Mesenteric fat pad (tissue), 1 donor: ENCODE measurements at places on chromosomes 12 and 14. TPM values are rescaled to one million over a fixed set of nuclear protein-coding genes. Genes with fewer than 3 reads are reported as not detected.

DNA sequence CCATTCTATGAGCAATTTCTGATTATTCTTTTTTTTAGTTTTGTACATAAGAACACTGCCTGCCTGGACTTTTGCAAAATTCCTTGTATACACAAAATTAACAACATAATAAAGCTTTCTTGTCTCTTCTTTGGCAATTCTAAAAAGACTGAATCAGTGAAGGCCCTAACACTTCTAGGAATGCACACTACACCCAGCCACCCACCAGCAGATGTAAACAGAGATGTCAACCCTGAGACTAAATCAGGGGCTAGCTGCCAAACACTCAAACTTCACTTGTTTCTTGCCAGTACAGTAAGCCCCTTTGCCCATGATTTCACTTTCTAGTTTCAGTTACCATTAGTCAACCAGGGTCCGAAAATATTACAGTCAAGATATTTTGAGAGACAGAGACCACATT lies 15.5 kb downstream of the DCAF5 start:
- DNase-seq, result no peak

DNA sequence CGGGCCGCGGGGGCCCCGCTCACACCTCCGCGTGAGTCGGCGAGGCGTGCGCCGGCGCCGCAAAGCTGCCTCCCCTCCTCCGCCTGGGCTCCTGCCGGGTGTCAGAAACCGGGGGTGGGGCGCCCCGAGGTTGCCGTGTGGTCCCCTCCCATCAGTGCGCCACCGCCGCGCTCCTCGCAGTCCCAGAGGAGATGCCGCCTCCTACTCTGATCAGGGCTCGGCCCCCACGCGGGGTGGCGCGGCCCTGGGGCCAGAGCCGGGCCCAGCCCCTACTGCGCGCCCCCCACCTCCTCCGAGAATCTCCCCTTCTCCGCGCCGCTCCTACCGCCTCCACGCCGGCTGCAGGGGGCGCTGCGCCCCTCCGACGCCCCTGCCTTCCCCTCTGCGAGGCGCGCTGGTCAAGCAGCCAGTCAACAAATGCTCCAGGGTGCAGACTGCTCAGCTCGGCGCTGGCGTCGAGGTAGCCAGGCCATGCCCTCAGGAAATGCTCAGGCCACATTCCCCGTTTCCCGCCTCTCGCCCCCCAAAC lies 467 bp upstream of the JAG2 start:
- DNase-seq, result no peak

DNA sequence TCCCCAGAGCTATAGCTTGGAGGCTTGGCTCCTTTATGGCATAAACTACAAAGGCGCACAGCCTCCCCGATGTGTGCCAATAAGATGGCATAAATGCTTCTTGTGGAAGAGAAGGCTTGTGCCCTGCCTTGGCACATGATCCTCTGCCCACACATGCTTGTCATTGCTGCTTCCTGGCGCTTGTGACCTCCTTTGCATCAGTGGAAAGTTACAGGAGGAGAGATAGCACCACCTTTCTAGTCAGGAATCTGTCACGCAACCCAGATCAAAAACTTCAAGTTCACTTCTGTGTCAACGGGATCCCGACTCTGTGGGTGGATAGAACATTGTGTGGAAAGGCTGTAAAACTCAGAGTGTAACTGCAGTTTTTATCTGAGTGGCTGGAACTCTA lies 183.8 kb upstream of the HIF1A start:
- DNase-seq, result no peak

DNA sequence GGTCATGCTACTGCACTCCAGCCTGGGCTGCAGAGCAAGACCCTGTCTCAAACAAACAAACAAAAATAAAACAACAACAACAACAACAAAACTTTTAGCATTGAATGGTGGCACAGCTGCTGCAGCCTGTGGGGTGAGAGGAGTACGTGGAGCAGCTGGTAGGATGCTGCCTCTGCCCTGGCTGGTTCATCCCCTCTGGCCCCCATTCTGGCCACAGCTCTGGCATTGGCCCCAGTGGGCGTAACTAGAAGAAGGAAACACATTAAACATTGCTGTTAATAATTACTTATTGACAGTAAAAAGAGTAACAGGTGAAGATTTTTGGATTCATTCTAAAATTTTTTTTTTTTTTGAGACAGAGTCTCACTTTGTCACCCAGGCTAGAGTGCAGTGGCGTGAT lies 28.8 kb upstream of the C2CD5 start:
- DNase-seq, result no peak

GRCh38 chr12:113887906-113888305 lies 78.2 kb downstream of the RBM19 start:
- no peak for DNase-seq

GRCh38 chr14:85344847-85345570 lies 184.9 kb upstream of the FLRT2 start:
- DNase-seq, result no peak

- DNase-seq, result no peak
Observed at GRCh38 chr14:73787486-73788316, 63.9 kb upstream of the PTGR2 start.

DNA sequence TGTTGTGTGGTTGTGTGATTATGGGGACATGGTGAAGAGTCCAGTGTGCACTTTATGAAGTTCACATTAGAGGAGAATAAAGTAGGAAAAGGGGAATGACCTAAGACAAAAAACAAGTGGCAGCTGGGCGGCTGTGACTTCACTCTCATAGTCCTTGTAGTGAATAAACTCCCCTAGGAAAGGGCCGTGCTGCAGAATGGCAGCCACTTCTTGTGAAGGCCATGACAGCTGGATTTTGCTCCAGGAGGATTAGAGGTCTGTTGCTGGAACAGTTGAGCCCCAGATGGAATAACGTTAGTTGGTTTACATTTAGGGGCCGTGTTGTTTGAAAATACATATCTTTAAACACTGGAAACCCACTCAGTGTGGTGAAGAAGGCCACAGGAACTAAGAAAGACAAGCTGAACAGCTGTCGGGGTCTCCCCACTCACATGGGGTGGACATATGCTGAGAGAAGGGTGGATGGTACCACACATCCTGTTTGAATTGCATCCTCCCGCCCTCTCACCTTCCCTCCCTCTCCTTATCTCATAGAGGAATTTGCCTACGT lies 276.9 kb downstream of the CACNA1C start:
- peak; percentile 24 for DNase-seq

- no peak for DNase-seq
Observed at GRCh38 chr12:3231399-3231876, 154.3 kb downstream of the TSPAN9 start.

DNA sequence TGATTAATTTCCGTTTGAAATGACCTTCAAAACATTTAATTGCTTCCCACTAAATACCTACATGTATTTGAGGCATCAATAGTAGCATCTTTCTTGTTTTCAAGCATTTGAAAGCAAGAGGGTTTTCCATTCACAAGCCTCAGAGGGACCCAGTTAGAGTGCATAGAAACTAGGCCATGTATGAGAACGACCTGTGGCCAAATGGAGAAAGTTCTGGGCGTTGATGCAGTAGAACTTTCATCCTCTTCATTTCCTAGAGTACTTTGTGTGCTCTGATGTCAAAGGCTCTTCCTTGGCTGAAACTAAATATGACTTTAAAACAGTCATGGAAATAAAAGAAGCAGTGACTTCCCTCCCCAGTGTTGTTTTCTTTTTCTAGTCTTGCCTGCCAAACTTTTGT lies 944 bp upstream of the DHRS7 start:
- no peak for DNase-seq

GRCh38 chr12:57628280-57629191 lies 4.5 kb downstream of the B4GALNT1 start:
- peak; percentile 39 for DNase-seq

HNRNPA1 gene
- total RNA-seq, result 655 TPM

RNU4-1 gene
- total RNA-seq, result 976 TPM

LRP1 gene
- total RNA-seq, result 954 TPM

HOXC12 gene
- total RNA-seq, result not detected
